ENCODE measurements at places on chromosomes 5 and 9. TPM values are rescaled to one million over a fixed set of nuclear protein-coding genes. Genes with fewer than 3 reads are reported as not detected.

DNA sequence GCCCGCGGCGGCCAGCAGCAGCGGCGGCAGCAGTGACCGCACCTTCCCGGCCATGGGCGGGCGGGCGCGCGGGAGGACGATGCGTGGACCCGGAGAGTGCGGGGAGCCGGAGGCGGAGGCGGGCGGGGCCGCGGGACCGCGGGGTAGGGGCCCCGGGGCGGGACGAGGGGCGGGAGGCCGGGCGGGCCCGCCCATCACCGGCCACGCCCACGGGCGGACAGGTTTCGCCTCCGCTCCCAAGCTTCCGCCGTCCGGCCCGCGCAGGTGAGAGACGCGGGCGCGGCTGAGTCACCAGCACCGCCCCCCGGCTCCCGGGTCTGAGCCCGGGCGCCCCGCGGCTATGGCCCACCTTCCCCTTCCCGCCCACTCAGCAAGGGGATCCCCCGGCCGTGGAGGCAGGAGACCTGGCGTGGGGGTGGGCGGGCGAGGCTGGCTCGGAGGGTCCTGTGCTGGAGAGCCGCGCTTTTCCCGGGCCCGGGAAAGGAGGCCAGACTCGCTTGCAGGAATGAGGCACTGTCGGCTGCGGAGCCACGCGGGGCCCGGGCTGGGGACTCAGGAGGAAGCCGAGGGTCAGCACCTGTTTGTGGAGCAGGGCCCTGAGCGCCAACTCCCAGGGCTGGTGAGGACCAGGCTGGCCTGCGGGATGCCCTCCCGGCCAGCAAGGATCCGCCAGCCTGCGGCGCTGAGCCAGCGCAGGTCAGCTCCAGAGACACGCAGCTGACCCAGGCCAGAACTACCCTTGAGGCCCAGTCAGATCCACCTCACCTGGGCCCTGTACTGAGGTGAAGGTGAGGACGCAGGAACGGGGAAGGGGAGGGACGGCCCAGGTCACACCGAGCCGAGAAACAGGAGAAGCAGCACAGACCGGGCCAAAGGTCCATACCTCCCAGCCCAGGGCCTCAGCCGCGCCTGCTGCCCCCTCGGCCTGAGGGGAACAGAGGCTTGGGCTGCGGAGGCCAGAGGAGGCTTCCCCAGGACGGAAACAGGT lies at the start of gene ENTPD2:
Gene ENTPD2 (minus strand): TSS at position 118 of the 988 bp plus-strand sequence. CDS start 64 bp downstream, at position 54.
- H3K27ac ChIP-seq = no peak within 1 kb of the TSS
- H3K27me3 ChIP-seq = peaks cover 24% of the 10 kb centered on the region
- H3K4me1 ChIP-seq = peaks cover 6% of the 10 kb centered on the region
- peak; percentile 33 for DNase-seq

GRCh38 chr9:6758248-6758497 lies 400 bp downstream of the KDM4C start:
- H3K27me3 ChIP-seq = no peaks in the 10 kb centered on the region
- peaks cover 9% of the 10 kb centered on the region for H3K36me3 ChIP-seq
- peak overlapping the region; percentile 100 for H3K27ac ChIP-seq
- DNase-seq = no peak

- peaks cover 14% of the 10 kb centered on the region for H3K4me1 ChIP-seq
- no peak overlapping the region for H3K27ac ChIP-seq
- no peak for DNase-seq
Observed at GRCh38 chr5:72822944-72823343, 6.5 kb downstream of the TNPO1 start.

- no peak overlapping the region for H3K27ac ChIP-seq
- H3K36me3 ChIP-seq = no peaks in the 10 kb centered on the region
Observed at GRCh38 chr5:82480331-82480730, 202.2 kb upstream of the RPS23 start.

- no peak for DNase-seq
- H3K27ac ChIP-seq = no peak overlapping the region
- H3K27me3 ChIP-seq = no peaks in the 10 kb centered on the region
- no peak overlapping the region for H3K4me3 ChIP-seq
Observed at GRCh38 chr5:100275631-100276030, 259.5 kb upstream of the FAM174A start.

DNA sequence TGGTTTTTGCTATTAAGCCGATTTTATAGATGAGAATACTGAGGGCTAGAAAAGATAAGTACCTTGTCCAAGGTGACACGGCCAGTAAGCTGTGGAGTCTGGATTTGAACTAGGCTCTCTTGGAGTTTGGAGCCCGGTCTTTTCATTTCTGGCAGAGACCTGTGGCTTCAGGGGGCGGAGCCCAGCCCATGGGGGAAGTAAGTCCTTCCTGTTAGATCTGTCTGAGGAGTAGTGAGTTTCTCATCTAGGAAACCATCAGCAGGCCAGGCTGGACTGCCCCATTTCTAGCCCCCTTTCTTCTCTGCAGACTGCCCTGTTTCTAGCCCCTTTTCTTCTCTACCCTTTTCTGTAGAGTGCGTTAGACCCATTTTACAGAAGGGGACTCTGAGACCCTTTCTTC lies 521 bp upstream of the PTGS1 start:
- no peak for DNase-seq
- H3K4me1 ChIP-seq = peaks cover 14% of the 10 kb centered on the region
- H3K36me3 ChIP-seq = no peaks in the 10 kb centered on the region
- peaks cover 20% of the 10 kb centered on the region for H3K27me3 ChIP-seq
- no peak overlapping the region for H3K27ac ChIP-seq
- no peak overlapping the region for H3K4me3 ChIP-seq

DNA sequence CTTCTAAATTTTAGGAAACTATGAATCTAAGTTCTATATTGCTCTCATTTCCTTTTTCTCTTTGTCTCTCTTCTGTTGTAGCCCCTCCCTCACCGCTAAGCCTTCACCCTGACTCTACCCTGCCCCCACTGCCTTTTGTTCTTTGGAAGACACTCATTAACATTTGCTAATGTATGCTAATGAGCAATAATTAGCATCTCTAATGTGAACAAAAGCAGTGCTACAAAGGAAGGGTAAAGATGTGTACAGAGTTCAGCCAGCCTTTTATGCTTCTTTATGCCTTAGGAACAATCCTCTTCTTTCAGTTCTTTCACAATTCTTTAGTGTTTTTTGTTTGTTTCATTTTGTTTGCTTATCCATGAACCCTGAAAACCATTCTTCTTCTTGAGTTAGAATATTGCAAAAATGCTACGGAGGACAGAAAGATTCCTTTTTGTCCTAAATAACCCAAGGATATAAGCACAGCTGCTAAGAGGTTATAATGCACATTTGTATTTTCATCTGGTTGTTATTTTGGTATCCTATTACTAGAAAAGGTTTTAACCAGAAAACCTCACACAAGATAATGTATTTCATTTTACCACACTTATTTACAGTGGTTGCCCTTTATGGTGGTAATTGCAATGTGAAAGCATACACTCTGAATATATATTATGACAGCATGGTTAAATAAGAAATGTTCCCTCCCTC lies 159.3 kb downstream of the TMC1 start:
- H3K4me3 ChIP-seq = no peak overlapping the region
- no peak overlapping the region for H3K27ac ChIP-seq
- no peaks in the 10 kb centered on the region for H3K4me1 ChIP-seq

DNA sequence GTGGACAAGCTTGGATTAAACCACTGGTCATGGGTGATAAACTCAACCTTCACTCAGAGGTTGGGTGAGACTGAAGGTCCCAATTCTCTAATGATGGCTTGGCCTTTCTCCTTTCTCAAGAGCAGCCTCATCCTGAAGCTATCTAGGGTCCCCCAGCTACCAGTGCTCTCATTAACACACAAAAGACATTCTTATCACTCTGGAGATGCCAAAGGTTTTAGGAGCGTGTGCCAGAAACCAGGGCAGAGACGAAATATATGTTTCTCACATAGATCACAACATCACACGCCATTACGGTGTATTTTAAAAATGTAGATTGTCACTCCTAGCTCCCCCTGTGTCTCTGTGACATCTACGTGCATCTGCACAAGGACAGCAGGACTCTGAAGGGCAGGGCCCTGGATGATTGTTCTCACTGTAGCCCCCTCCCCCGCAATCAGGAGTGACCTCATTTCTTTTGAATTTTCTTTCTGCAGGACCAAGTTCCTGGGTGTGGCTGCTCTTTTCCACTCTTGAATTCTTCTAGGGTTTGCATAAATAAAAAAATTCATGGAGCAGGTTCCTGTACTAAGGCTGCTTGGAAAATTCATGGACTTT lies 311.3 kb downstream of the GADD45G start:
- peaks cover 10% of the 10 kb centered on the region for H3K27me3 ChIP-seq
- no peak overlapping the region for H3K27ac ChIP-seq
- no peaks in the 10 kb centered on the region for H3K36me3 ChIP-seq
- H3K4me1 ChIP-seq = peaks cover 3% of the 10 kb centered on the region
- no peak overlapping the region for H3K4me3 ChIP-seq

DNA sequence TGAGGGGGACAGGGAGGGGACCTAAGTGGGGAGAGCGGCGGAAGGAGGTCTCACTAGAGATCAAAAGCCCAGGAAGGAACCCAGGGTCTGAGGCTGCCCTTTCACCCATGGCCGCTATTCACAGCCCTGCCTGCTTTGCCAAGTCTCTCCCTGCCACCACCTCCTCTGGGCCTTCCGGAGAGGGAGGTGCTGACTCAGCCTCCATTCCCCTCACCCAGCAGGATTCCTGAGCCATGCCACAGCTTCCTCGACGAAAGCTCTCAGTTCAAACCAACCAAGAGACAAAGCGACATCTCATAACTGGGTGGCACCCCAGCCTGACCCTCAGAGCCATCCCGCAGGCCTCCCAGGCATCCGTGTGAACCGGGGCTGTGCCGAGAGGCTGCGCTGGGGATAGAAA lies 36.7 kb downstream of the PAX5 start:
- no peaks in the 10 kb centered on the region for H3K4me1 ChIP-seq

DNA sequence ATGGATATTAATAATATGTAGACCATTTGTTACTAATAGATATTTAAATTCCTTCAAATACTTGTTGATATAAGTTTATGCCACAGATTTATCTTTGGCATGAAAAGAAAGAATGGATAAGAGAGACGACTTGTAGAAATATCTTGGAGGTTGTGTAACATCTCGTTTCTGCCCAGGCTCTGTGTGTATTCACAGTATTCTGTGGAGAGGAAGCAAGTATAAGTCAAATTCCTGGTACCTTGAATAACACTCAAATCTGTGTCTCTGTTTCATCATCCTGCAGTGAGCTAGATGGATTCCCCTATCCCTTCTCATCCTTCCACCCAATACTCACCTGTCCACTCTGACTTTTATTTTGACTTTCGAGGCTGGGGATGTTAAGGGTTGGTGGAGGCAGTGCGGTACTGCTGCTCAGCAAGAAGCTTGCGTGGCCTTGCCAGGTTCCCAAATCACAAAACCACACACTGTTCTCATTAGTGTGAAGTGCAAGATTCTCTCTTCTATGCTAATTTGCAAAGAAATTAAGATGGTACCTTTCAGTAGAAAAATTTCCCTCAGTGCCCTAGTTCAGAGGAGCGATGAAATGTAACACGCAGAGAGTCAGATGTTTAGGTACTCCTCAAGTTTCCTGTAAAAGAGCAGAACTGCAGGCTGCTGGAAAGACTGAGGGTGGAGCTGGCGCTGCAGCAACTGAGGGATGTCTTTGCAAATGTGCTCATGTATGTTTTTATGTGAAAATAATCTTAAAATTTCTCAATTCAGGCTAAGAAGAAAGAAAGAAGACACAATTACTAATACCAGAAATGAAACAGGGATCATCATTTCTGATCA lies 42.6 kb upstream of the ANKRD18A start:
- no peak for DNase-seq
- H3K4me1 ChIP-seq = no peaks in the 10 kb centered on the region
- H3K36me3 ChIP-seq = no peaks in the 10 kb centered on the region
- H3K27ac ChIP-seq = no peak overlapping the region
- no peak overlapping the region for H3K4me3 ChIP-seq

DNA sequence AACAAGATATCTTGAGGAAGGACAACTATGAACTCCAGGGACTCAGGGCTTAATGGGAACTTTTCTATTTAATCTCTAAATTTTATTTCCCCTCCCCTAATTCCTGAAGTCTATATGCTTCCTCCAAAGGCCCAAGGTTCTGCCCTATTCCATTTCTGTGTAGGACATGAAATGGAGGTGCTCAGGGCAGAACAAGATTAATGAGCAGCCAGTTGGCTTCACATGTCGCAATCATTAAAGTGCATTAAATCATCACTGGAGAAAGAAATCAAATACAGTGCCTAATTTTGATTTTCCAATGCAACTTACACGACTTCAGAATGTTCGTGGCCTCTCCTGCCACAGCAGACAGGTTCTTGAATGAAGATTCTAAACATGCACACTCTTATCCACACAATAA lies 862.1 kb downstream of the PTPRD start:
- H3K4me3 ChIP-seq = no peak overlapping the region
- DNase-seq = no peak
- no peaks in the 10 kb centered on the region for H3K27me3 ChIP-seq
- no peak overlapping the region for H3K27ac ChIP-seq
- H3K4me1 ChIP-seq = no peaks in the 10 kb centered on the region

DNA sequence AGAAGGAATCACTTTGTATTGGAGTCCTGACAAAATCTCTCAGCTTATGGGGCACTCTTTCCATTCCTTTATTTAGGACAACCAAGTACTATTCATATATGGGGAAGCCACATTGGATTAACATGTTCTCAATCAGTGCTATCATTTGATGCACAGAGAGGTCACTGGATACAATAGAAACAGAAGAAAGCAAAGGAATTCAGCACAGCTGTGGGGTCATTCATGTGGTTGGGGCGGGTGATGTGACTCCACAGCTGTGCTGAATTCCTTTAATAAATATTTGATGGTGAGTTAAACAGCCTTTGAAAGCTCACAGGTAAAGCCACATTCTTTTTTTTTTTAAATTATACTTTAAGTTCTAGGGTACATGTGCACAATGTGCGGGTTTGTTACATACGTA lies 854 bp upstream of the TEX48 start:
- DNase-seq = no peak
- H3K4me3 ChIP-seq = no peak overlapping the region
- peaks cover 36% of the 10 kb centered on the region for H3K36me3 ChIP-seq
- peaks cover 3% of the 10 kb centered on the region for H3K27me3 ChIP-seq

- no peak for DNase-seq
- H3K27me3 ChIP-seq = peaks cover 7% of the 10 kb centered on the region
- peaks cover 37% of the 10 kb centered on the region for H3K4me1 ChIP-seq
Observed at GRCh38 chr5:52777186-52777585, 10.5 kb upstream of the ITGA1 start.

GRCh38 chr5:9468060-9468388 lies 77.9 kb downstream of the SEMA5A start:
- H3K4me3 ChIP-seq = no peak overlapping the region

- no peaks in the 10 kb centered on the region for H3K36me3 ChIP-seq
- DNase-seq = no peak
- no peaks in the 10 kb centered on the region for H3K4me1 ChIP-seq
- no peak overlapping the region for H3K4me3 ChIP-seq
Observed at GRCh38 chr9:84404095-84404686, 63.6 kb upstream of the SLC28A3 start.

- no peaks in the 10 kb centered on the region for H3K27me3 ChIP-seq
- peak overlapping the region; percentile 40 for H3K4me3 ChIP-seq
- H3K27ac ChIP-seq = peak overlapping the region; percentile 65
Observed at GRCh38 chr5:62341783-62342475, 35.9 kb downstream of the KIF2A start.

DNA sequence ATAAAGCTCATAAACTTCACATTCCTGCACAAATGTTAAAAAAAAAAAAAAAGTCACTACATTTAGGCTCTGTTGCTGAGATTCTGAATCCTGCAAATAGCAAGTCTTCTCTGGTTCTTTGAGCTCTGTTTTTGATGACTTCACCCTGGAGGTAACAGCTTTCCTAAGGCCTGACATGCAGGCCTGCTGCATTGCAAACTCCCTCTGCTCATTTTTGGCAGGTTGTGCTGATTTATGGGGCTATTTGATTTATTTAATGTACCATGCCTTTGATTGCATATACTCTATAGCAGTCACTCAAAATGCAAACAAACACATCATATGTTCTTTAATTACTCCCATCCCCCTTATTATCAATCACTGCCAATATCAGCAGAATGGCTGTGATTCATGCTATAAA lies 416.1 kb upstream of the IZUMO3 start:
- H3K4me3 ChIP-seq = no peak overlapping the region
- H3K27me3 ChIP-seq = no peaks in the 10 kb centered on the region
- DNase-seq = no peak
- no peak overlapping the region for H3K27ac ChIP-seq

Gene ANKRD34B
- total RNA-seq = not detected

Gene IFNK
- not detected for total RNA-seq

Gene IGIP
- total RNA-seq = 5.3 TPM

Measured in activated CD4-positive, alpha-beta T cell treated with anti-CD3 and anti-CD28 coated beads, Interleukin-2, amount 10 ng/mL, durations not matched to agents 7 days and 5 days (primary cell).